ENCODE measurements at places on chromosomes 3 and 15.
A peak's percentile ranks its signal among the peaks of the same experiment; 100 is the strongest.

- DNase-seq, result no peak
These were observed at the start of gene ARPP21 for GRCh38 chr3:35639254-35640186. ARPP21 (plus strand) TSS chr3:35639525; CDS start chr3:35681752, 42,227 bp downstream.

DNA sequence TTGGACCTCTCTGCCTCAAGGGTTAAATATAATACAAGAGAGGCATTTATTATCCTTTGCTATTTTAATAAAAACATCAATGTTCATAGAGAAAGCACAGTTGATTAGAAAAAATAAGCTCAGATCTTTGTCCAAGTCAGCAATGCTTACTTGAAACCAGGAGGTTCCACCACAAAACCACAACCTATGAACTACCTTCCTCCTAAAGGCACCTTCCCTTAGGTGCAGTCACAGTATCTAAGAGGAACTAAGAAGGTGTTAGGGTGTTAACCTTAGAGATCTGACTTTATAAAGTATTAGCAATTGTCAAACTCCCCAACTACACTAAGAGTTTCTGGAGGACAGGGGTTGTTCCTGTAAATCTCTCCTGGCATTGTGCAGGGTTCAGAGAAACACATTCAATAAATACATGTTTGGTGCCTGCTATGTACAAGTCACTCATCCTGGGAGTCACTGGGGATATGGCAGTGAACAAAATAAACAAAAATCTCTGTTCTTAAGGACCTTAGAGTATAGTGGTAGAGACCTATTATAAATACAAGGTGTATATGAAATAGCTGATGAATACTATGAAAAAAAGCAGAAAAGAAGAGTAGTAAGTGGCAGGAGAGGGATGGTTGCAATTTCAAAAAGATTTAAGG lies 208.6 kb downstream of the NFKBIZ start:
- DNase-seq, result peak; percentile 79

DNA sequence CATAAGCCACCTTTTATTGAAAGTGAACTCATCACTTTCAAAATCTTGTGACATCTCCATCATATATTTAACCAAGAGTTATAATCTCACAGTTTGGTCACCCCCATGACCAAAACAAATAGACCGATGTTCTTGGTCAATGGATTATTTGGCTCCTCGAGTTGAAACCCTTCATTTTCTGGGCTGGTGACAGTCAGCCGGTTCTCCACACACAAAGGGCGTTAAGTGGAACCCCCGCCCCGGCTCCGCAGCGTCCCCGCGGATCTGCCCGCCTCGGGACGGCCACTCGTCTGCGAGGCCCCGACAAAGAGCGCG lies 772 bp downstream of the TSPAN3 start:
- DNase-seq, result no peak

DNA sequence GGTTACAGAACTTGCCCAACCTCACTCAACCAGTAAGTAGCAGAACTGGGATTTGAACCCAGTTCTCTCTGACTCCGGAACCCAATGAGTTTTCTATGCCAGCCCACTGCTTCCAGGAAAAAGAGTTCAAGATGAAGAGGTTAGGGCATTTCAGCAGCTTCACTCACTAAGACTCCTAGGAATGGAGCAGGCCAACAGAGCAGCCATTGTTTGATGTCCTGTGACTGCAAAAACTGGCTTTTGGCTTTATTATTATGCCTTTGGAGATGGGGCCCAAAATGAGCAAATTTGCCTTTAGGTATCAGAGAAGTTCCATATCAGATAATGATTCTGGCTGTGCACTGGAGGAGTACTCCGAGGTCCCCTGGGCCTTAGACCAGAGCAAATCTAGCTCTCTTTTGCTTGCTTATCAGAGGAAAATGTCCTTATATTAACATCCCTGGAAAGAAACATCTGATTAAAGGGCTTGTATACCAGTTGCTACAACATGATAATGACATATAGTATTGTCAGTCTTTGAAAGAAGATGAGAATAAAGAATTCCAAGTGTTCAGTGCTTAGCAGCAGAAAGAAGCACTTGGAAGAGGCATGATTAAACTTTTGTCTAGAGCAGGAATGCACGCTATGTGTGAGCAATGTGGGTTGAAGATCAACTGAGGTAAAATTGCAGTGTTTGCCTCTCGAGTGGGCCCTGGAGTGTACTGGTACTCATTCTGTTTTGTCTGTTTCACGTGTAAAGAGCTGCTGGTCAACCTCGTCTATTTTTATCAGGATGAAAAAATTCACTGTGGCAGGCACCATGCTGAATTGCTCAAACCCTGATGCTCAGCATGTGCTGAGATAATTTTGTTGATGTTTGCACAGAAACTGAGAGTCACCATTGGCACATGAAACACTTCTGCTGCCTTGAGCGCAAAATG lies 21.8 kb upstream of the KLHL24 start:
- no peak for DNase-seq

GRCh38 chr3:126621171-126621570 lies 33.8 kb downstream of the TXNRD3 start:
- DNase-seq, result no peak

GRCh38 chr15:91635080-91635479 lies 218.4 kb upstream of the SLCO3A1 start:
- no peak for DNase-seq

DNA sequence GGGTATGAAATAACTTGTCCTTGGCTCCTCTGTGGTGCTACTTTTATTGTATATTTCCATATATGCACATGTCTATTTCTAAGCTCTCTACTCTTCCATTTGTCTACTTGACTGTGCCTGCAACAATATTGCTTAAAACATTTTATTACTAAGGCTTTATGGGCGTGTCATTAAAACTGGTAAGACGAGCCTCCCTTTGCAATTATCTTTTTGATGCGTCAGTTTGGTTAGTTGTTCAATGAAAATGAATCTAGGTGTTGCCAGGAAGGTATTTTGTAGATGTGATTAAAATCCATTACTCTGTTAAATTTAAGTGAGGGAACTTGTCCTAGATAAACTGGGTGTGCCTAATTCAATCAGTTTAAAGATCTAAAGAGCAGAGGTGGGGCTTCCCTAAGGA lies 12.9 kb upstream of the TRA2B start:
- no peak for DNase-seq

Data from activated CD4-positive, alpha-beta T cell treated with anti-CD3 and anti-CD28 coated beads, Interleukin-2, amount 10 ng/mL, durations not matched to agents 24 days and 14 days (primary cell).